ENCODE measurements at places on chromosomes 1 and 21.

- DNase-seq, result no peak
These were observed 4.5 kb downstream of the OVAAL start for GRCh38 chr1:180563026-180563827.

DNA sequence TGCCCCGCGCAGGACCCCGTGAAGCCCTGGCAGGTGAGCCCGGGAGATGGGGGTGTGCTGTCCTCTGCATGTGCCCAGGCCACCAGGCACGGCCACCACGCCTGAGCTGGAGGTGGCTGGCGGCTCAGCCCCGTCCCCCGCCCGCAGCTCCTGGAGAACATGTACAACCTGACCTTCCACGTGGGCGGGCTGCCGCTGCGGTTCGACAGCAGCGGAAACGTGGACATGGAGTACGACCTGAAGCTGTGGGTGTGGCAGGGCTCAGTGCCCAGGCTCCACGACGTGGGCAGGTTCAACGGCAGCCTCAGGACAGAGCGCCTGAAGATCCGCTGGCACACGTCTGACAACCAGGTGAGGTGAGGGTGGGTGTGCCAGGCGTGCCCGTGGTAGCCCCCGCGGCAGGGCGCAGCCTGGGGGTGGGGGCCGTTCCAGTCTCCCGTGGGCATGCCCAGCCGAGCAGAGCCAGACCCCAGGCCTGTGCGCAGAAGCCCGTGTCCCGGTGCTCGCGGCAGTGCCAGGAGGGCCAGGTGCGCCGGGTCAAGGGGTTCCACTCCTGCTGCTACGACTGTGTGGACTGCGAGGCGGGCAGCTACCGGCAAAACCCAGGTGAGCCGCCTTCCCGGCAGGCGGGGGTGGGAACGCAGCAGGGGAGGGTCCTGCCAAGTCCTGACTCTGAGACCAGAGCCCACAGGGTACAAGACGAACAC, 1.8 kb downstream of the TAS1R3 start:
- no peak for DNase-seq

GRCh38 chr1:53130878-53131589, 11.4 kb downstream of the SLC1A7 start:
- no peak for DNase-seq

DNA sequence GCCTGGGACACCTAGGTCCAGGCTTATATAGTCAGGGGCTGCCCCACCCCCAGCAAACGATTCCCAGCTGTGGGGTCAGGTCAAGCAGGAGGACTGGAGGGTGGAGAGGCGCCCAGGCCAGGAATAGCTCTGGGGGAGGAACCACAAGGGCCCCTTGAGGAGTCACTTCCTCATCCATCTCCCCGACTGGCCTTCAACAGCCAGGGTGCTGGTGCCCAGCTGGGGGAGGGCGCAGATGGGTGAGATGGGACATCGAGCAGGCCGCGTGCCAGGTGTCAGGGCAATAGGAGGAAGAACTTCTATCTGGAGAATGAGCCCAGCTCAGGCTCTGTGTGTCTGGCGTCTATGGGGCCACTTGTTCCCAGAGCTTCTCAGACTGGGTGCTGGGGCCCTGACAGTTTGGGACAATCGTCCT, 208 bp upstream of the MYBPH start:
- DNase-seq, result no peak

GRCh38 chr1:234324821-234325220, 48.4 kb upstream of the COA6 start:
- no peak for DNase-seq

DNA sequence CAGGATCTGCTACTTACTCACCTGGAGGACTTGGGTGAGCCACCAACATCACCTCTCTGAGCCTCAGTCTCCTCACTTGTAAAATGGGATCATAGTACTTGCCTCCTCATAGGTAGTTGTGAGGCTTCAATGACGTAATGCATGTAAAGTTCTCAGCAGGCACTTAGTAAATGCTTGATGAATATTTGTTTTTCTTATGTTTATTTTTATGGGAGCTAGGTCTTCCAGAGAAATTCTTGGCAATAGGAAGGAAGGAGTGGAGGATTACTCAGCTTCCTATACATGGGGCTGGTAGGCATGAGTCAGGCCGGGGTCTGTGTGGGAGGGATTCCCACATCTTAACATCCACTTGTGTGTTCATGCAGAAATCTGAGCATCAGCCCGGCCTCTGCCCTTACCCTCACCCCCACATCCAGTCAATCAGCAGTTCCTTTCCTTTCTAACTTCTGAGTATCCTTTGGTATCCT, 95.4 kb upstream of the USP24 start:
- no peak for DNase-seq

DNA sequence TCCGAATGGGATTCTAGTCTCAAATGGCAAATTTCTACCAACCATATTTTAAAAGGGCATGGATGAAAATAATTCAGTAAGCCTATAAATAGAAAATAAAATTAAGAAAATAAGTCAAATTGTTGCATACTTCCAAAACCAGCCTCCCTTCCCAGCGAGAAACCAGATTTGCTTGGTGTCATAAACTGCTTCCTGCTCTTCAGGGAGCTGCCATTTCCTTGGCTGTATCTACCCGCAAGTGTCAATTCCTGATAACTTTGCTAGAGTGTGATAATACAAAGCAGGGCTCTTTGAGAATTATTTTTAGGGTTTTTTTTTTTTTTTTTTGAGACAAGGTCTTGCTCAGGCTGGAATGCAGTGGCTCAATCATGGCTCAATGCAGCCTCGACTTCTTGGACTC, 62.3 kb downstream of the S1PR1 start:
- no peak for DNase-seq

Data from CD8-positive, alpha-beta T cell (primary cell).